HS-5 (cell line): ENCODE measurements at places on chromosomes 11 and 22.

DNA sequence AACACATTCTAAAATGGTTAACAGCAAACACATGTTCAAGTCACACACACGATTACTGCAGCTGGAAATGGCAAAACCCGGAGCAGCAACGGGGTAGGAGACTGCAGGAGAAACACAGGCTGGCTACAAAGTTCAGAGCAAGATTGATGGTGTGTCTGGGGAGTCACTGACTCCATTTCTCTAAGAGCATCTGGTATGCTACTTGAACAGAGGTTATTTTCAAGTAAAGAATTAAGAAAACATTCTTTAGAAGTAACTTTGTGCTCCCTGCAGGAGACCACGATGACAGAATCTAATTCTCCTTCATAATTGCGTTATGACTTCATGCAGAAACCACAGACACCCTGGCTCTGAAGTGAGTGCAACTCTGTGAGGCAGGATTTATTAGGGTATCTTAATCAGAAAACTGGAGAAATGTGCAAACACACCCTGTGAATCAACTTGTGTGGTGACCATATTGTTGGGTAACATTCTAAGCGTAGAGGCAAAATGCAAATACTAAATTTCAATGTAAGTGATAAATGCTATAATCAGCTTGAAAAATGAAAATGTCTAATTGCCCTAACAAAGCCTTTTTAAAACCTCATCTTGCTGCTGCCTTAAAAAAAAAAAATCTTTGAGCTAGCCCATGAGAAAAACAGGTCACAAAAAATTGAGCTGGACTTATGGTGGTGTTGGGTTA is 303.0 kb downstream of the CADM1 start:
- DNase-seq = peak; percentile 13

- no peak for DNase-seq
These were observed 86.5 kb downstream of the MN1 start for GRCh38 chr22:27715106-27715505.

DNA sequence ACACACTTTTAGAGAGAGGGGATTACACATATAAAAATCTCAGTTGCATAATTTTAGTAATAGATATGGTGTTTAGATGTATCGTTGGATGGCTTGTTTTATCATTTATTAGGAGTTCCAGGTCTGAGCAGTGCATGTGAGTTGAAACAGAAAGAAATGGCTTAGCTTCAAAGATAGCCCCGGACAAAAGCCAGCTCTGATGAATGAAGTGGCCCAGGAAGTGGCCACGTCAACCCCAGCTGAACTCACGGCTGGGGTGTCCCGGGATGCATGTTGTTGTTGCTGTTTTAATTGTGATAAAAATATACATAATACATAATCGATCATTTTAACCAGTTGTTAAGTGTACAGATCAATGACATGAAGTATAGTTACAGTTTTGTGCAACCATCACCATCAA is 1513.6 kb downstream of the BRD1 start:
- DNase-seq = no peak

GRCh38 chr11:16669799-16670415 is 68.5 kb upstream of the C11orf58 start:
- DNase-seq = peak; percentile 37

DNA sequence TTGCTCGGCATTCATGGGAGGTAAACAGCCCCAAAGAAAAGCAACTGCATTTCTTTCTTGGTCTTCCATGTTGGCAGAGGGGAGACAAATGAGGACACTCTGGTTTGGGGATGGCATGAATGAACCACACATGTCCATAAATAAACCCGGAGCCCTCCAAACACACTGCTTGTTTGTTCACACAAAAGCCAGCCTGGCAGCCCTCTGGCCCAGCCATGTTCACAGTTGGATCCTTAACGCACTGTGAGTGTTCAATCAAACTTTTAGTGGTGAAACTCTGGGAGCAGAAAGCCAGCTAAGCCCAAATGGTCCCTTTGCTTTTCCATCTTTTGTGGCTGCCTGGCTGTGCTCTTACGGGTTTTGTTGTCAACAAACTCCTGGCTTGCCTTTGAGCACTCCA is 336.8 kb downstream of the CADM1 start:
- DNase-seq = no peak

- no peak for DNase-seq
These were observed 21.8 kb downstream of the DHCR7 start for GRCh38 chr11:71426413-71426812.

DNA sequence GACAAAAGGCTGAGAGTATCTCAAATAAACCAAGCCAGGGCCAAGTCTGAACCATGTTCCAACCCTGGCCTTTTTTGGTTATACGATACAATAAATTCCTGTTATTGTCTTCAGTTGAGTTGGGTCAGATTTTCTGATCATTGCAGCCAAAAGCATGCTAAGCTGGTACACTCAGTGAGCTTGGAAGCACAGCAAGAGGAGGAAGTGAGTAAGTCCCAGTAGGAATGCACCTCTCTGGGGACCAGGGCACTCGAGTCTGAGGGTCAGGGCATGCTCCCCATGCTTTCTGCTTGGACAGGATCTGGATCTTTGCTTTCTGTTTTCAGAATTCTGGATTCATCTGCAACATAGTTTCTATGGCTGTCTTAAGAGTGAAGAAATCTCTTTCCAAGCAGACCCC is 73.1 kb downstream of the TMPRSS5 start:
- peak; percentile 40 for DNase-seq

DNA sequence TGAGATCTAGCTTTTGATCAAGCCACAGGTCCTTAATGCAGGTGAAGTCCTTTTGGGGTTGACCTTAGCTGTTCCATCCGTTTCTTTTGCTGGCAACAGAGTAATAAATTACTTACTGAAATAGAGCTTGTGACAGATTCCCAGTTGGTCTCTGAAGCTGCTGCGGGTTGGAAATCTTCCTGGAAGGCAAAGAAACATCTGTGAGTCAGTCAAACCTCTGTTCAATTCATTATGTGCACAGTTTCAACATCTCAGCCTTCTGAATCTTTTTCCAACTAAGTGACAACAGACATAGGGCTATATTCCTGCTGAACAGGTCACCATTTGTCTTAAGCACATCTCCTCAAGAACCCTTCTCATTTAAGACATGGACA is 88.9 kb upstream of the DDI1 start:
- DNase-seq = no peak

DNA sequence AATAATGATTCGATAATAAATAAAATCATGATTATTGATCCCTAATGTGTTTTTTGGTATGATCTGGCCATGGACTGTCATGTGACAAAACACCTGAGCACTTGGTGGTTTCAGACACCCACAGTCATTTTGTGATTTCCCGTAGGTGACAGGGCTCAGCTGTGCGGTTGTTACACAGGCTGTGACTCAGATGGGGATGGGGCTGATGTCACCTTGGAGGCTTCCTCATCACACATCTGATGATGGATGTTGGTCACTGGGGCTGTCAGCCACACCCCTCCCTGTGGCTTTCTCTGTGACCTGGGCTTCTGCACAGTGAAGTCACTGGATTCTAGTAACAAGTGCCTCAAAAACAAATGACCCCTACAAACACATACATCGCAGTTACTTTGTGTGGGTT is 995.1 kb downstream of the BRD1 start:
- no peak for DNase-seq

- DNase-seq = no peak
These were observed 3.9 kb downstream of the SH3BP1 start for GRCh38 chr22:37643225-37643847.

- no peak for DNase-seq
These were observed 15.9 kb downstream of the SLC22A12 start for GRCh38 chr11:64606796-64607380.

DNA sequence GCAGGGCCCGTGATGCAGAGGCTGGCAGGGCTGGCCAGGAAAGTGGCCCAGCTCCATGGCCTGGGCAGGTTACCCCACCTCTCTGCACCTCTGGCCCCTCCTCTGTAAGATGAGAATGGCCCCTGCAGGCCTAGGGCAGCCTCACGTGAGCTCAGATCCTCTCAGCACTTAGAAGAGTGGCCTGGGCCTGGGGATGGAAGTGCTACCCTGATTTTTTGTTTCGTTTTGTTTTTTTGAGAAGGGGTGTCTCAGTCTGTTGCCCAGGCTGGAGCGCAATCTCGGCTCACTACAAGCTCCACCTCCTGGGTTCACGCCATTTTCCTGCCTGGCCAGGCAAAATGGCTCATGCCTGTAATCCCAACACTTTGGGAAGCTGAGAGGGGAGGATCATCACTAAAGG is 982 bp downstream of the APOBEC3H start:
- DNase-seq = no peak

- no peak for DNase-seq
These were observed 27.2 kb upstream of the KCNQ1OT1 start for GRCh38 chr11:2726964-2727363.

GRCh38 chr11:112566124-112566523 is 305.5 kb upstream of the PLET1 start:
- DNase-seq = no peak

- no peak for DNase-seq
These were observed 816.4 kb upstream of the ANO3 start for GRCh38 chr11:25515576-25515975.

- DNase-seq = no peak
These were observed 1.1 kb downstream of the ST13 start for GRCh38 chr22:40855071-40855978.

- no peak for DNase-seq
These were observed 33.4 kb downstream of the HTR3A start for GRCh38 chr11:114008331-114008730.

GRCh38 chr22:47310601-47311000 is 548.2 kb downstream of the TBC1D22A start:
- DNase-seq = no peak

- no peak for DNase-seq
These were observed 11.3 kb upstream of the WBP2NL start for GRCh38 chr22:41987276-41987675.

DNA sequence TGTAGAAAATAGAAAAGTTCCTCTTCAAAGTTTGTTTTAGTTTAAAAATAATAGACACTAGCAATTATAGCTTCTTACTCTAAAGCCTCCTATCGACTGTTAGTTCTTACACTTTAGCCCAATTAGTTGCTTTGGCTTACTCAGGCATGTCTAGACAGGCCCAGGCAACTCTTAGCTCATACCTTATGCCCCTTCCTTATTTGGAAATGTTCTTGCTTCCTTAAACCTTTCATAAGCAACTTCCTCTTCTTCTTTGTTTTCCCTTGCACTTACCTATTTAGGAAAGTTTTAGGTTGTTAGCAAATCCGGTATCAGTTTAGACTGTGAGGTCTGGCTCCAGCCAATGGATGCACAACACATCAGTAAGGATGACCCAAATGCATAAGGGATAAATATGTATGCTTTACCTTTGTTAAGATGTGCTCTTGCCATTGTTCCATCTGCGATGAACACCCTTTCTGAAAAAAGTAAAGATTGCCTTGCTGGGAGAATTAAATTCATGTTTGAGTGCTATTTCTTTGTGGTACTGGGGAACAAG is 1277.5 kb upstream of the CNTN5 start:
- DNase-seq = no peak

DNA sequence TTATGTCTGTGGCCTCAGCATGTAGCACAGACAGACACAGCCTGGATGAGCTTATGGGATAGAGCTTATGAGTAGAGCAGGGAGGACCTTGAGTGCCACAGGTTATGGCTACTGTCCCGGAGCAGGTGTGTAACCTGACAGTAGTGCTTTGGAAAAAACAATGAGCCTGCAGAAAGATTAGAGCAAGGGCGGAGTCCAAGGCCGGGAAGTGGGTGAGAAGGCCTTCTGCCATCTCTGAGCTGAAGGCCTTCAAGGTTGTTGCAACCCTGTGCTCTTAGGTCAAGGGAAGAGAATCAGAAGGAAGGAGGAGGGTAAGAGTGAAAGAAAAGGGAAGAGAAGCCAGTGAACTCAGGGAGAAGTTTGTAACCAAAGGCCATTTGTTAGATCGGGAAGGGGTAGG is 3.9 kb upstream of the TAGLN start:
- no peak for DNase-seq

DNA sequence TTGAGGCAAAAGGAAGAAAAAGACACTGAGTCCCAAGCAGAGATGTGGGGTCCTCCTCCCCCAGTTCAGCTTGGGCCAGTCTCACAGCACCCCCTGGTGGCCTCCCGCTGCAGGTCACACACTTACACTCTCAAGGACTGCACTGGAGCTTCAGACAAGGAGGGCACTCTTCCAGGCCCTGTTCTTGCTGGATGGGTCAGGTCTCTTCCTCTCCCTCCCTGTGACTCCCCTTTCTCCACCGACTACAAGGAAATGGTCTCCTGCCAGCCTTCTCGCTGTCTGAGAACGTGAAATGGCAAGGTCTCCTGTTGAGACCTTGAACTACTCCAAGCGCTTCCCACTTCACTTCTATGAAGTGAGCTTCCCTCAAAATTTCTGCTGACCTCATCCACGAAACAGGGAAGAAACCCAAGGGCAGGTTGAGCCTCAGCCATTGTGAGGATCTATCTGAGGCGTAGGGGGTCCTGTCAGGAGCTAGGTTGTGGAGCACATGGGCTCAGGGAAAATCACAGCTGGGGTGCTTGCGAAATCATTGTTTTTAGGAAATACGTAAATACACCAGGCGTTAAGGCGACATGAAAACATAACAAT is 11.2 kb upstream of the IGLL1 start:
- DNase-seq = peak; percentile 2

DNA sequence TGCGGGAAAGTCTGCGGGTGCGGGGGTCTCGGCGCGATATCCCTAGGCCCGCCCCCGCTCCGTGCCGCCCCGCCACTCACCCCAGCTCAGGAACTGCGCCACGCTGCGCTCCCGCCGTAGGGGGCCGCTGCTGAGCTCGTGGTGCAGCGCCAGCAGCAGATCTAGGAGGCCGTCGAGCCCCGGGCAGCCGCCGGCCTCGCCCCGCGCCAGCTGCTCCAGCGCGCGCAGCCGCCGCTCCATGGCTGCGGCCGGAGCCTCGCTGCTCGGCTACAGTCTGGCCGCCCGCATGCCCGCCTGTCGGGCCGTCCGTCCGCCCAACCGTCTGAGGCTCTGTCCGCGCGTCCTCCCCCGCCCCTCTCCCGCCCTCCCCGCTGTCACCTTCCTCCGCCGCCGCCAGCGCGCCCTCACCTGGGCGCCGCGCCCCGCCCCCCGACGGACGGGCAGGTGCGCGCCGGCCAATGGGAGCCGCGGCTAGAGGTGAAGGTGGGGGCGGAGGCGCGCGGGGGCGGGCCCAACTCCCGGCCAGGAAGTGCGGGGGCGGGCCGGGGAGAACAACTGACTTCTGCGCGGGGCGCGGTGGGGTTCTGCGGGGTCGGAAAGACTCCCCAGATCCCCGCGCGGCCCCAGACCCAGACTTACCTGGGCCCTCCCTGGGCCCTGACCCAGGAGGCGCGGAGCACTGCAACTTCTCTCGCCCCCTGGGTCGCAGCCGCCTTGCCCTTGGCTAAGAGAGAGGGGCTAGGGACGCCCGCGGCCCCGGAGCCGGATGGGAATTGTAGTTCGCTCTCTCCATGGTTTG is at the start of gene CDC42BPG:
Gene CDC42BPG (minus strand): TSS at position 324 of the 799 bp plus-strand sequence. CDS start 84 bp downstream, at position 240.
- no peak for DNase-seq

DNA sequence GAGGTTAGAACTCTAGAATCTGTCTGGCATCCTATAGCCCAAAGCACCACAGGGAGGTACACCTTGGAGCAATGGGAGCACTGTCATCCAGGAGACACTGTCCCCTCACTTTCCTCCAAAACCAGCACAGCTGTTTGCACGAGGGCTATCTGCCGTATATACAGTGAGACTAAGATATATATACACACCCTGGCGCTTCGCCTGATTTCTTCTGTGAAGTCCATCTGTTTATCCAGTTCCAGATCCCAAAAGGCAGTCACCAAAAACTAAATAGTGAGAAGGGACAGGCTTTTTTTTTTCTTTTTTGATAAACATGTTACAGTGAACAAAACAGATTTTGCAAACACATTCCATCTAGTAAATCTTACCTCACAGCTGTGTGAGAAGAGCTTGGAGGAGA is 68.5 kb downstream of the ARFGAP2 start:
- no peak for DNase-seq

- DNase-seq = no peak
These were observed 859 bp upstream of the KRTAP5-5 start for GRCh38 chr11:1628506-1629325.
